Stimulated activated CD8-positive, alpha-beta memory T cell treated with anti-CD3 and anti-CD28 coated beads, Interleukin-2, amount 100 ng/mL, for 1 hour (primary cell): ENCODE measurements at places on chromosomes 1 and 21.

DNA sequence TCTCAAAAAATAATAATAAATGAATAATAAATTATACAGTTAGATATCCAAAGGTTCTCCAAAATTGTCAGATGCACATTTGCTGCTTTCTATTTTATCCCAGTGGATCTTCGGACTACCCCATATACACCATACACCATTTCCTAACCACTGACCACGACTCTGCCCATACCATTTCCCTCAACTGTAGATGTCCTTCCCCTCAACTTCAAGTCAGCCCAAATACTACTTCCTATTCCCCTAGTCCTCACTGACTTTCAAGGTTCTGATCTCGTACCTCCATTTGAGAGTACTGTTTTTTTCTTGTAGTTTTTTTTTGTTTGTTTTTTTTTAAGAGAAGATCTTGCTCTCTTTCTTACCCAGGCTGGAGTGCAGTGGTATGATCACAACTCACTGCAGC, 19.6 kb downstream of the EIF4G3 start:
- no peak for DNase-seq

- no peak for DNase-seq
Measured at GRCh38 chr1:34864759-34865158, 5.2 kb upstream of the SMIM12 start.

GRCh38 chr1:150534002-150534401, 15.2 kb upstream of the ADAMTSL4 start:
- DNase-seq: no peak

DNA sequence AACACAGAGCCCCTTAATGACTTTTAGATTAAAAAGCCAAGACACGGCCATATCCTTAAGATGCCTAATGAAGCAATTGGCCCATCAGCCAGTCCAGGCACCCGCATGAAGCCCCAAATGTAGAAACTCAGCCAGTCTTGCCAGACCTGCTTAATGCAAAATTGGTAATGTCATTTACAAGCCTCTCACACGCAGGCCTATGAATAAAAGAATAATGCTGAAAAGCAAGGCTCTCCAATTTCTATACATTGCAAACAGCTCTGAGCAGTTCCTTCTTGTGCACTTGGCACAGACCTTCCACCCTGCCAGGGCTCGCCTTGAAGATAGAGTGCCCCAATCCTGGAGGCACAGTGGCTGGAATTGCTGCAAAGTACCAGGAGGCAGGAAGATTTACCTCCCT, 498.9 kb downstream of the NPHP4 start:
- no peak for DNase-seq
